Ovary (tissue), 10 donors: ENCODE measurements at places on chromosomes 5 and 9.

- DNase-seq: no peak
Measured at GRCh38 chr5:164038128-164038783, 532.8 kb downstream of the MAT2B start.

GRCh38 chr9:93060746-93061259, 2.3 kb downstream of the SUSD3 start:
- DNase-seq: peak; percentile 81

- DNase-seq: peak; percentile 27
Measured at GRCh38 chr5:91119981-91120850, 262.9 kb downstream of the ARRDC3 start.

DNA sequence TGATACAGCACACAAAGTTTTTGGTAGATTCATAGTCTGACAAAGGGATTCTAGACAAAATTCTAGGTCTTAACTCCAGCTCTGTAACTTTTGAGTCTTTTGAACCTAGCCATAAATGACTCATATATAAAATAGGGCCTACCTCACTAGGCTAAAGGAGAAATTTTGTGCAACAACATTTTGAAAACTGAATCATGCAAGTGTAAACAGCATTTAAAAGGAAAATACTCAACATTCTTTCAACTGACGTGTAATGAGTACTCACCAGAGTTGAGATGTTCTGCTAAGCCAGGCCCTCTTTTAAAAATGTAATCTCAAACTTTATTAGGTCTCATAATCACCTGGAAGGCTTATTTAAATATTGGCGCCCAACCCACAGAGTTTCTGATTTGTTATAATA, 113.2 kb downstream of the STK32A start:
- DNase-seq: no peak

DNA sequence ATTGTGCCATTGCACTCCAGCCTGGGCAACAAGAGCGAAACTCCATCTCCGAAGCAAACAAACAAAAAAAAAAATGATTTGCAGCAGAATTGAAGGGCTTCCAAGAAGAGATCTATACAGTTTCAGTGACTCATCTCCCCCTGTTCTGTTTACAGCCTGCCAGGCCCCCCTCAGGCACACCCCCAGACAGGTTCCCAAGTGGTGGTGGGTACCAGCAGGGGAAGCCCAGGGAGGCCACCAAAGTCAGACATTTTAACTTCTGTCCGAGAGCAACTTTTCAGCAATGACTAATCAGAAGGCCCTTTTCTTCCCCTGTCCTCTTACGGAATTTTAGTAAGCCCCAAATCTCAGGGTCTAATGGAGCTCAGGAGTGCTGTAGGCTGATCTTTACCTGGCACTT, 98.7 kb downstream of the PAX5 start:
- DNase-seq: no peak

- DNase-seq: no peak
Measured at GRCh38 chr9:76693912-76694311, 70.3 kb upstream of the PCA3 start.

DNA sequence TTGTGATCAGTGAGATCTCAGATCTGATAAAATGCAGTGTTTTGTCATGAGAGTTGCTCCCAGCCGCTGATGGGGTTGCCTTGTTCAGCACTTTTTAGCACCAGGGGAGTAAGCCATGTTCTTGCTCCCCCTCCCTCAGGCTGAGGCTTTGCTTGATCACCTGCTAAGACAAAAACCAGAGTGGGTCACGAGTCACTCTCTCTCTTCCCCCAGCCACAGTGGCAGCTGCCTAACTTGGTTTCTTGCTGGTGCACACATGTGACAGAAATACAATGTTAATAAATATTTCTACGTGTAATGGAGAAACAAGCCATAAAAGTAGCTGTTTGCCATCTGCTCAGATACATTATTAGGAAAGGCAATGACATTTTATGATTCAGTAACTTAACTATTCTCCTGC, 212.4 kb upstream of the DMRT1 start:
- DNase-seq: no peak

- DNase-seq: no peak
Measured at GRCh38 chr5:73339711-73340110, 108.9 kb downstream of the FOXD1 start.

DNA sequence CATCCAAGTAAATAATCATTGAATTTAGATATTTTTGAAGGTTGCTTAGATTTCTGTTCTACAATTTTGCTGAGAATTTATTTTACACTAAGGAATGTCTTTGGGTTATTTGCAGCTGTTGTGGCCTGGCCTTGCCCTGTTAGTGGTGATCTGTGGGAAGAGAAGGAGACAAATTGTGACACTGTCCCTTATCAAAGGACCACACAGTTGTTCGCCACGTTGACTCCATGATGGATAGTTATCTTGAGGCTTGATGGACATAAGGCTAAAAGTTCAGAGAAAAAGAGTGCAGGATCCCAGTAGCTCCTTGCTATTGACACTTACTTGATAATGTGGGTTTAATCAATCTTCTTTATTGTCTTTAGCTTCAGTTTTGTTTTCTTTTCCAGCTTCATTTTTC, 186.6 kb upstream of the MEF2C start:
- no peak for DNase-seq

DNA sequence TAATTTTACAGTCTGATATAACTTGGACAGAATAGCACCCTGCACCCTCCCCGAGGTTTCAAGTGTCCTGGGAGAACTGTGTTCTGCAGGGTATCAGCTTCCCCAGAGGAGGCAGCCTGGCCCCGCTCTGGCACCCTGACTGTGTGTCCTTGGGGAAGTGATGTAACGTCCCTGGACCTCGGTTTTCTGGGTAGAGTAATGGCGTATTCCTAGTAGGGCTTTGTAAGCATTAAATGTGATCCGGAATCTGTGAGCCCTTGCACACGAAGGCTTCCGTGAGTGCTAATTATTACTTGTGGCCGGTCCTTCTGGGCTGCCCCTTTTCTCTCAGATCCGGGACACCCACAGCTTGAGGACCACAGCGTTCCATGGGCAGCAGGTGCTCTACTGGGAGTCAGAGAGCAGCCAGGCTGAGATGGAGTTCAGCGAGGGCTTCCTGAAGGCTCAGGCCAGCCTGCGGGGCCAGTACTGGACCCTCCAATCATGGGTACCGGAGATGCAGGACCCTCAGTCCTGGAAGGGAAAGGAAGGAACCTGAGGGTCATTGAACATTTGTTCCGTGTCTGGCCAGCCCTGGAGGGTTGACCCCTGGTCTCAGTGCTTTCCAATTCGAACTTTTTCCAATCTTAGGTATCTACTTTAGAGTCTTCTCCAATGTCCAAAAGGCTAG, 1.0 kb upstream of the CACFD1 start:
- no peak for DNase-seq

DNA sequence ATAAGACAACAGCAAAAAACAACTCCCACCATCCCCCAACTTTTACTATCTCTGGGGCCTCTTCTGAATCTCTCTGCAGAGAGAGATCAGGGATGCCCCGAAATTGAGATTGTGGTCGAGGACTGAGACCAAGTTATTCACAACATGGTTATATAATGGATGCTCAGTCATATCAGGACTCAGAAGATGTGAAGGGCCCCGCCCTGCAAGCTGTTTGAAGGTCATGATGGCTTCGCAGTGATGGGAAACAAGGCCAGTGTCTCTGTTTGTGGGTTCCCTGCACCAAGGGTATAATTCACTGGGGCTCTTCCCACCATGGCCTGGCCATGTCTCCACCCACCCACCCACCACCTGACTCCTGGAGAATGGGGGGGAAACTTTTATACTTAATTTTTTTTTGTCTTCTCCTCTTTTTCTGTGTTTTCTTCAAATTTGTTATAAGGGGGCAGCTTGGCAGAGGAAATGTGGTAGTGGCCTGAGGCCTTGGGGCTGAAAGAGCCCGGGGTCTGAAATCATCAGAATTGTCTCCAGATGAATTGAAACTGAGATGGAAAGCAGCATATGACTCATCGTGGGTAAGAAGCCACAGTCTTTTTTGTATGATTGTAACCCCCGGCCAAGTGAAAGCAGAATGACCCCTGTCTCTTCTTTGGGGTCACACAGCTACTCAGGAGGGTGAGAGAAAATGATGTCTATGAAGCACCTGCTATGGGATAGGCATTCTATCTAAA, 15.0 kb upstream of the TEX48 start:
- DNase-seq: no peak

- no peak for DNase-seq
Measured at GRCh38 chr9:131436376-131436775, 42.5 kb downstream of the PRRC2B start.

GRCh38 chr9:9478741-9479140, 1134.1 kb downstream of the PTPRD start:
- no peak for DNase-seq

DNA sequence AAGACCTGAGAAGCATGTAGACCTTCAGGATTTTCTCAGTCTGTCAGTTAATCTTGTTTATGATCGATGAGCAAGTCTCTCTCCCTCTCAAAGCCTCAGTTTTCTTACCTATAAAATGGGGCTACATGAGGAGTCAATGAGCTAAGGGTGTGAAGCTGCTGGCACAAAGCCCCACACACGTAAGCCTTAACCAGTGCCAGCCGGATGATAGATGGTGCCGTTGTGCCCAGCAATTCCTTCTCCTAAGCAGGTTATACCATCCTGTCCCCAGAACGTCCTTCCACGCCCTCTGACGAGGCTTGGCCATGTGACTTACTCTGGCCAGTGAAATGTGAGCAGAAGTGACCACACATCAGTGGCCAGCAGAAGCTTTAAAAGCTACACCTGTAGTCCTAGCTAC, 179.0 kb downstream of the C9orf50 start:
- no peak for DNase-seq

GRCh38 chr5:88875341-88876234, 7.4 kb downstream of the MEF2C start:
- DNase-seq: no peak
